Large intestine (tissue), 12 donors: ENCODE measurements at places on chromosomes 1 and 21. TPM values are rescaled to one million over a fixed set of nuclear protein-coding genes. Genes with fewer than 3 reads are reported as not detected.
A peak's percentile ranks its signal among the peaks of the same experiment; 100 is the strongest.

JAK1 gene
- 69.1 TPM for polyA plus RNA-seq

ETV3L gene
- polyA plus RNA-seq, result not detected

PAX7 gene
- 0.06 TPM for polyA plus RNA-seq

HSD3B2 gene
- polyA plus RNA-seq, result 0.72 TPM

CLCA1 gene
- 2,132 TPM for polyA plus RNA-seq

WDR4 gene
- polyA plus RNA-seq, result 12.7 TPM

LMX1A gene
- 1.3 TPM for polyA plus RNA-seq

SPRR2F gene
- 1.3 TPM for polyA plus RNA-seq

KPRP gene
- not detected for polyA plus RNA-seq

DNA sequence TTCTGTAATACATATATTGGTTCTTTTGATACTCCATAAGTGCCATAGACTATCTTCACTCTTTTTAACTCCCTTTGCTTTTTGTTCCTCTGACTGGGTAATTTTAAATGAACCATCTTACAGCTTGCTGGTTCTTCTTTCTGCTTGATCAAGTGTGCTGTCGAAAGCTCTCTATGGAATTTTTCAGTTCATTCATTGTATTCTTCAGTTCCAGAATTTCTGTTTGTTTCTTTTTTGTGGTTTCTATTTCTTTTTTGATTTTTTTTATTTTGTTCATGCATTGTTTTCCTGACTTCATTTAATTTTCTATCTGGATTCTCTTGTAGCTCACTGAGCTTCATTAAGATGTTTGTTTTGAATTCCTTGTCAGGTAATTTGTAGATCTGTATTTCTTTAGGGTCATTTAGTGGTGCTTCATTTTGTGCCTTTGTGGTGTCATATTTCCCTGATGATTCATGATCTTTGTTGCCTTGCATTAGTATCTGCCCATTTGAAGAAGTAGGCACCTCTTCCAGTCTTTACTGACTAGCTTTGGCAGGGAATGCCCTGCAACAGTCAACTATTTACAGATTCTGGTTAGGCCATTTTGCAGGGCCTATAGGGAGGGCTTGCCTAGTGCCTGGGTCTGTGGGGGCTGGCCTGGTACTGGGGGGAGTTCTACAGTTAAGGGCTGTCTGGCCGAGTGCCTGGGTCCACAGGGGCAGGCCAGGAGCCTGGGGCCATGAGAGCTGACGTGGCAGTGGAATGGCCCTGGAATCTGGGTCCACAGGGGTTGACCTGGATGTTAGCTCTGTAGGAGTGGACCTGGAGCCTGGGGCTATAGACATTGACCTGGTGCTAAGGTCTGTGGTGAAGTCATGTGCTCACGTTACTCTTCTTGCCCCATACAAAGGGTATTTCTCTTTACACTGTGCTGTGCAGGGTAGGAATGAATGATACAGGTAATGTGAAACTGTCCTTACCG is 89.7 kb downstream of the MAGI3 start:
- DNase-seq, result no peak

GRCh38 chr1:210653771-210654170 is 325.1 kb downstream of the HHAT start:
- DNase-seq, result no peak

DNA sequence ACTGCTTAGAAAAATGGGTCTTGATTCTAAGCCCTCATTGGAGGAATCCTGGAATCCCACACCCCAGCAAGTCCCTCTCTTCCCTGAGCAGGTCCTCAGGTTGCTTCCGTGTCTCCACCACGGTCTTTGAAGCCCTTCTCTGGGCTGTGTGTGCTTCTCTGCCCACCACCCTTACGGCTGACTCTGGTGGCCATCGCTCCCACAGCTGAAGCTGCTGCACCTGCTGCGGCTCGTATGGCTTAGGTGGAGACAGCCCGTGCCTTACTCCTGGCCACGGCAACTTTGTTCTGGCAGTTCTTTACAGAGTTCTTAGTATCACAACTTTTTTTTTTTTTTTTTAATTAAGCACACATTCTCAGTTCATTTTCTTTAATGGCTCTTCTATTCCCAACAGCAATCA is 10.9 kb upstream of the KIF26B start:
- no peak for DNase-seq

DNA sequence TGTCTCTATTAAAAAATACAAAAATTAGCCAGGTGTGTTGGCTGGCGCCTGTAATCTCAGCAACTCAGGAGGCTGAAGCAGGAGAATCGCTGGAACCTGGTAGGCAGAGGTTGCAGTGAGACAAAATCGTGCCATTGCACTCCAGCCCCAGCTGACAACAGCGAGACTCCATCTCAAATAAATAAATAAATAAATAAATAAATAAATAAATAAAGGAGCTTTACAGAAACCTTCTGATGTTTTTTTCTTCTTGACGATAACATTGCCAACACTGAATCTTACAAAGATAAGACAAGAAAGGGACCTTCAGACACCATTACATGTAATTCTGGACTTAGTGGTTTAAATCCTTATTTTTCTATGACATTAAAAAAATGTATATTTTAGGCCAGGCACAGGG is 47.8 kb upstream of the LGALS8 start:
- no peak for DNase-seq

DNA sequence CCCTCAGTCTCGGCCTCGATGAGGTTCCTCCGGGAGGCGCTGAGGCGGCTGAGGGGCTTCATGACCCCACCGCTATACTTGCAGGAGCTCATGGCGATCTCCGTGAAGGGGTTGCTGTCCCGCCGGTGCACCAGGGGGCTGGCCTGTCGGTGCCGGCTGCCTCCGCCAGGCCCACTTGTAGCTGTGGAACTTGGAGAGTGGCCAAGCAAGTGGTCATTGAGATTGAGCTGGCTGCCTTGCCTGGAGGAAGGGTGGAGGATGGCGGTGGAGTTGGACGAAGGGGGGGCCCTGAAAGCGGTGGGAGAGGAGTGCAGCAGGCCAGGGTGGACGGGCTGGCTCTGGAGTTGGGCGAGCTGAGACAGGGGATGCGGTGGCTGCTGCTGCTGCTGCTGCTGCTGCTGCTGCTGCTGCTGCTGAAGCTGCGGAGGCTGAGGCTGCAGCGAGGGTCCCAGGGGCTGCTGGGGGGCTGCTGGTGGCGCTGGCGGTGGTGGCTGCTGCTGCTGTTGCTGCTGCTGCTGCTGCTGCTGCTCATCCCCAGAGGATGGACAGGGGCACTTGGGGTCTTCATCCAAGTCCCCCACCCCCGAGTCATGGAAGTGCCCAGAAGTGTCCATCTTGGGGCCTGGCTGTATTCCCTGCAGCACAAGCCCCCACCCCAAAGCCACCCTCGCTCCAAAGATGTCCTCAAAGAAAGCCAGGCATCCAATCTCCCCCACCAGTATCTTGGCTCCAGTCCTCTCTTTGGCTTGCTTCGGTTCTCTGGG is 548 bp downstream of the KCNN3 start:
- DNase-seq, result no peak

DNA sequence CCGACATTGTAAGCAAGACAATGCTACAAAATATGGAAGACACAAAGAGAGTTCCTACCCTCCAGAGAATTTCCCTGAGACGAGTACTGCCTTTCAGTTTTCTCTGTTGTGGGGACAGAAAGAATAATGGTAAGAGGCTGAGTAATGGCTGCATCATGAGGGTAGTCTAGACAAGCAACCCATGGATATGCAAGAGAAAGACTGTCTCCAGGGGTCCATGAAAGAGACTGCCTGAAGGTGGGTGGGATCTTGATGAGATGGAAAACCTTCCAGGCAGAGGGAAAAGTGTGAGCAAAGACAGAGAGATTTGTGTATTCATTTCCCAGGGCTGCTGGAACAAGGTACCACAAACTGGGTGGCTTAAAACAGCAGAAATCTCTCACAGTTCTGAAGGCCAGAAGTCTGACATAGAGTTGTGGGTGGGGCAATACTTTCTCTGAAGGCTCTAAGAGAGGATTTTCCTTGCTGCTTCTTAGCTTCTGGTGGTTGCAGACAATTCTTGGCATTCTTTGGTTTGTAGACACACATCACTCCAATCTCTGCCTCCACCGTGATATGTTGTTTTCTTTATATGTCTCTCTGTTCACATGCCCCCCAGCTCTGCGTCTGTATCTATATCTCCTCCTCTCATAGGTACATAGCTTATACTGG is 41.4 kb downstream of the ANP32E start:
- DNase-seq, result no peak

DNA sequence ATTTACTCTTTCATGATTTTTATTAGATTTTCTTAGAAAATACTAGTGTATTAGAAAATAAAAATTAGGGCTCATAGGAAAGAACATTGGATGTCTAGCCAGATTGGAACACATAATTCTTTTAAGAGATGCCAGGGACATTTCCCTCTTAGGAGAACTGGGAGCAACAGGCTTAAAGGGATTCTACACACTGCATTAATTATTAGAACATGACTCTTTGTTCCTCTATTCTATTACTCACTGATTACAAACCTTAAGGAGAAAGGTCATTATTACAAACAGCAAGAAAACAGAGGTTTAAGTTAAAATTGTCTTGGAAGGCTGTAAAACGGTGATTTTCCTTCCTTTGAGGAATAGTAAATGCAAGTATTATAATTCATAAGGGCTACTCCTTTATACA is 32.9 kb upstream of the VAV3 start:
- DNase-seq, result no peak

DNA sequence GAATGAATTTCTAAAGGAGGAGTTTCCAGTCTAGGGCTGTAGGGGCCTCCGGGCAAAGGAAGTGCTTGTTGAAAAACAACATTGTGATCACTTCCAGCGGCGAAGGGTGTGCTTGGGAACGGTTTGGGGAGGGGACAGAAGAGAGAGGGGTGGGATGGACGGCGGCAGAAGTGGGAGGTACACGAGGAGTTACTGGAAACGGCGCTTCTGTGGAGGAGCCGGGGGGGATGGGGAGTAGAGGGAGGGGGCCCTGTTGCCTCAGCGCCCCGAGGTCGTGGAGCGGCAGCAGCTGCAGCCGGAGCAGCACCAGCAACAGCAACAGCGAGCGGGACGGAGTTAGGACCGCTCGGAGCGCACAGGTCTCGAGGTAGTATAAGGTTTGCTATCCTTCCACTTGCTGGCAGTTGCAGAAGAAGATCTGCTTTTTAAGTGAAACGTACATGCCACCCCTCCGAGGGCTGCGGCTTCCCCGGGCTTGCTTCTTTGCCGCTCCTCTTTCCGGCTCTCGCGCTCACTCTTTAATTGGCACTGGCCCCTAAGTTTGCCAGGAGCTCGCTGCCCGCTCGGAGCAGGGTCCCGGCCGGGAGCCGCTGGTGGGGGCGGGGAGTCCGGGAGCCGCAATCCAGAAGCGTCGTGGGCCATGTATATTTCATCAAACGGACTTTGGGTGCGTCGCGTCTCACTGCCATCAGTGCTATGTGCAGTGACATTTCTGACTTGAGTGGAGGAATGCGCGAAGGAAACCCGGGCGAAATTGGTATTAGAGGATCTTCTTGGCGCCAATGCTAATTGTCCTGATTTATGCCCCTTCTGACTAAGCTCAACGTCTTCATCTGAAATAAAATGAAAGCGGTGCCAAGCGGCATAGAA is 771 bp upstream of the NTNG1 start:
- DNase-seq, result peak; percentile 26

DNA sequence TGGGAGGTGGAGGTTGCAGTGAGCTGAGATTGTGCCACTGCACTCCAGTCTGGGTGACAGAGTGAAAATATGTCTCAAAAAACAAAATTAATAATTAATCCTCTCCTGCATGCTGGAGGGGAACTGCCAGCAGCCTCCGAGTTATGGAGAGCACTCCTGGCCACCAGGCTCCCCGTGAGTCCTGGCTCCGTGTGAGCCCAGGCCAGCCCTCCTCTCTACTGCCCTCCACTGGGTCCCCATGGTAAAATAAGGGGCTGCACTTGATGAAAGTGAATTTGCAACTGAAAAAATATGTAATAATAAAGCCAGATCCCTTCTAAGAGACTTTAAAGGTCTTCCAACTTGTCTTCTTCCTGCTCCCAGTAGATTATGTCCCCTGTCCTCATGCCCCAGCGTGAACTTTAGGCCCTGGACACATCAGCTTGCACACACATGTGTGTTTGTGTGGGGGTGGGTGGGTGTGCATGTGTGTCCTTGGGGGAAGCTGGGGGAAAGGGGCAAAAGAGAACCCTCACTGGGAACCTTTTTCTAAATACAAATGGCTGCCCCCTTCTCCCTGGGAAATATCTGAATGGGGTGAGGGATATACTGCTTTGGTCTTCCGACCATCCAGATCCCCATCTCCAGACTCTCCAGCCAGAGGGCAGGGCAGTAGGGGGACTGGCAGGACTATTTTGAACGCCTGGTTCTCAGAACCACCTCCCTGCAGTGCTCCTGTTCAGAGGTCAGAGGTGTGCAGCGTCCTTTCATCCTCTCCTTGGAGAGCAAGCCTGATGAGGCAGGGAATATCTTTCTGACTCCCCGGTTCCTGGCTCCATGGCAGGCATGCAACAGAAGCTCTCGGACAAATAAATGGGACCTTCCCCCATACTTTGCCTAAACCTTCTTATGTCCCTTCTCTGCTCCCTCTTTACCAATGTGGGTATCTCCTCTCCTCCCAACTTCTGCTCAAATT is 26.2 kb downstream of the NEK2 start:
- DNase-seq, result peak; percentile 68

DNA sequence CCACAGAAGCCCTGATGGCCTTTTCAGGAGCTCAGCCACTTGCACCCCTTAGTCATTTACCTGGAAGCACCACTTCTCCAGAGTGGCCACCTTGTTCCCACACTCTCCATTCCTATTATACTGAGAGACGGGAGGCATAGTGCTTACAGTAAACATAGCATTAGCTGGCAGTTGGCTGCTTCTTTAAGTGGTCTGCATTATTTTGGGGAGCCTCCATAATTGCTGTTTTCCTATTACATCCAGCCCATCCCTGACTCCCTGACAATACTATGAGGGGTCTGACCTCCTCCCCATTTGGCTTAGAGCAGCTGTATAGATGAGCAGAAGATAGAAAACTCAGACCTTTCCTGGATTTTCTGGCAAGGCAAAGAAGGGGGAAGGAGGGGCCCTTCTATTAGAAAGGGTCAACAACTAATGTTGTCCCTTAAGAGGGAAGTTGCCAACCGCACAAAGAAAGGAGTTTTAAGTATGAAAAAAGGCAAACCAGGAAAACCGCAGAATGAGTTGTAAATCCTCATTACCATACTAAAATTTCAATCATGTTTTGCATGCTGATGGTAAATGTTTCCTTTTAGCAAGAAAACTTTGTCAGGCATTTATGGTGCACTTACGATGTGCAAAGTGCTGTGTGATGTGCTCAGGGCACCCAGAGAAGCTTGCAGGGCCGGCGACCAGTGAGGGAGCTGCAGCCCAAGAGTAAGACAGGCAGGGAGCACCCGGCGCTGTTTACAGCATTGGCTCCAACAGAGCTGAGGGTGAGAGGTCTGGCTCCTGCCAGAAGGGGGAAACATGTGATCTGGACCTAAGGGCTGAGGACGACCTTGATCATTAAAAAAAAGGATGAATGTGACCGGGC is 167.3 kb downstream of the ZZZ3 start:
- DNase-seq, result no peak

GRCh38 chr1:217059401-217059800 is 336.2 kb upstream of the ESRRG start:
- DNase-seq, result no peak

GRCh38 chr21:45001134-45002095 is 61.6 kb downstream of the SLX9 start:
- DNase-seq, result no peak

- DNase-seq, result peak; percentile 30
Measured at GRCh38 chr1:150150133-150151021, 661 bp downstream of the PLEKHO1 start.
